Cerebellar nuclear complex (tissue), 1 donor: ENCODE measurements at places on chromosomes 13 and 19.

DNA sequence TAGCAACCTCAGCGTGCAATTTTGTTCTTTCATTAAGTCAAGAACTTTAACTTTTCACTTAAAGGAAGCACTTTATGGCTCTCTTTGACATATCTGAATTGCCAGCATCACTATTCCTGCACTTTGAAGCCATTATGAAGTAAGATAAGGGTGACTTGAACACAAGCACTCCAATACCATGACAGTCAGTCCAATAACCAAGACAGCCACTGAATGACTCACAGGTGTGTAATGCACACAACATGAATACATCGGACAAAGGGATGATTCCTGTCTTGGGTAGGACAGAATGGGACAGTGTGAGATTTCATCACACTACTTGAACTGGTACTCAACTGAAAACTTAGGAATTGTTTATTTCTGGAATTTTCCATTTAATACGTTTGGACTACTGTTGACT lies 233.7 kb upstream of the IPO5 start:
- no peak for DNase-seq

- no peak for DNase-seq
These were observed 9.4 kb upstream of the CYP4F22 start for GRCh38 chr19:15498910-15499309.

DNA sequence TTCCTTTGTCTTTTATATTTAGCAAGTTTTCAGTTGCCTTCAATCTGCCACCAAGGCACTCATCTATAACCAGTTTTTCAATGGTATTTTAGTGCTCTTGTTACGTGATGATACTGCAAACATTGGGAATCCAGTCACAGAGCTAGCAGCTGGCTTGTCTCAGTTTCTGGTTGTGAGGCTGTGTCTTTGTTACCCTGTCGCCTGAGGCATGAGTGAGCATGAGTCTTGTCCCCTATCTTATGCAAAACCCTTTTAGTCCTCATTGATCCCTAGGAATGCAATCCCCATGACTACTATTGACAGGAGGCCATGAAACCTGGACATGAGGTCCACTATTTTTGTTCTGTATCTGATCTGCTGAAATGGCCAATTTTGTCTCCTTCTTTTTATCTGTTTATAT lies 391.0 kb downstream of the LMO7 start:
- DNase-seq, result no peak

- DNase-seq, result no peak
These were observed 18.6 kb downstream of the DEDD2 start for GRCh38 chr19:42198676-42199439.

GRCh38 chr19:53927739-53928138 lies 18.7 kb downstream of the CACNG7 start:
- no peak for DNase-seq

GRCh38 chr19:13104360-13104847 lies 1.7 kb upstream of the LYL1 start:
- DNase-seq, result no peak

DNA sequence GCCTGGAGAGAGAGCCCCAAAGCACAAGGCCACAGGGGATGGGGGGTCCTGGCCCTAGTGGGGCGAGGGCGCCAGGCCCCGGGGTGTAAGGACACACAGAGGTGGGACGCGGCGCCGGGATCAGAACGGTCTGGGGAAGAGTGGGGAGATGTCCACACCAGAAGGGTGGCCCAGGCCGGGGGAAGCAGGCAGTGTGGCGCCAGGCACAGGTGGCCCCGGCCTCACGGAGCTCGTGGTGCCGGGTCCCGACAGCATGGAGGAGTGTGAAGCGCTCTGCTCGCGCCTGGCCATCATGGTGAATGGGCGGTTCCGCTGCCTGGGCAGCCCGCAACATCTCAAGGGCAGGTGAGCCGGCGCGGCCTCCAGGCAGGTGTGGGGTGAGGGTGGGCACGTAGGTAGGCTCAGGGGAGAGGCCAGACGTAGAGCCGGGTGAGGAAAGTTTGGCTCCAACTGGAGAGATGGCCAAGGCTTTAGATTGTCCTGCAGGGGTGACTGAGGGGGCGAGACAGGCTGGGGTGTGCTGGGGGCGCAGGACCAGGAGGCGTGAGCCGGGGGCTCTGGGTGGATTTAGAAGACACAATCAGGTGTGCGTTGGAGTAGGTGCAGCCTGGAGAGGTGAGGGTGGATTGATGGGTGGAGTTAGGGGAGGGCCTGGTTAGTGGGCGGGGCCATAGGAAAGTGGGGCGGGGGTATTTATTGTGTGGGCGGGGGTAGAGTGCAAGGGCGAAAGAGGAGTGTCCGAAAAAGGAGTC lies 2.9 kb upstream of the ARHGAP45 start:
- no peak for DNase-seq

DNA sequence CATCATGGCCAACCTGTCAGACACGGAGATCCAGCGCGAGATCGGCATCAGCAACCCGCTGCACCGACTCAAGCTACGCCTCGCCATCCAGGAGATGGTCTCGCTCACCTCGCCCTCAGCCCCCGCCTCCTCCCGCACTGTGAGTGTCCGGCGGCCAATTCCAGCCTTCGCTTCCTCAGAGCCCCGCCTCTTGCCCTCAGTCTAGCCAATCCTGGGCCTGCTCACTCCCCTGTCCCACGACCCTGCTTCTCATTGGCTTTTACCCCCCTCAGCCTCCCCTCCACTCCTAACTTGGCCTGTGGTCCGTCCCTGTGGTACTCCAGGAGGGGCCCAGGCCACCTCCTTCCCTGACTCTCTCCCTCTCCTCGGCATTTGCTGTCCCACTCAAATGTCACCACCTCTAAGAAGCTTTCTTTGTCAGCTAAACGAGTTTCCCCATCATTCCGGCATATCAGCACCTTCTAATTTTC lies 12.3 kb downstream of the HRC start:
- DNase-seq, result peak; percentile 92

DNA sequence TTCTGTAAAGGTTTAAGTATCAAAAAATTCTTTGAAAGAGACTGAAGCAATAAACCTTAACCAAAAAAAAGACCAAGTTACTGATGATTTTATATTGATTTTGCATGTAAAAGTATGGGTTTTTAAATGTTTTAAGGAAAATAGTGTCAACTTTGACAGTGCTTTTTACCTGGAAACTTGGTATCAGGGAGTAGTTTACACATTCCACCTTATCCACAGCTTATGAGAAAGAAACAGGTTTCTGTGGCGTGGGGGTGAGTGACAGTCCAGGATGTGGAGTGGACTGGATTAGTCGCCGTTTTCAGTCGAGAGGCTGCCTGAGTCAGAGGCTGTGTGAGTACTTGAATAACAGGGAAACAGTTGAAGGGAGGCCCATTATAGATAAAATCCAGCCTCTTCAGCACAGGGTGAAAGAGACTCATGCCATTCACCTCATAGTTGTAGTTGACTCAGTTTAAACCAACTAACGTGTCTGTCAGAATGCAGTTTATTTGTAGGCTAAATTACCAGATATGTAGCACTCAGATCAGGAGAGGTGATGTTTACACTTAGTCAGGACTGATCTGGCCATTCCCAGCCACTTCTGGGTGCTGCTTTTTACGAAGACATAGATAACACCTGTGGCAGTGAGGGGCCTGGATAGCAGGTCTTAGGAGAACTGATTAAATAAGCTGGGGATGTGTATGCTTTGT lies 595 bp upstream of the GPR183 start:
- no peak for DNase-seq

DNA sequence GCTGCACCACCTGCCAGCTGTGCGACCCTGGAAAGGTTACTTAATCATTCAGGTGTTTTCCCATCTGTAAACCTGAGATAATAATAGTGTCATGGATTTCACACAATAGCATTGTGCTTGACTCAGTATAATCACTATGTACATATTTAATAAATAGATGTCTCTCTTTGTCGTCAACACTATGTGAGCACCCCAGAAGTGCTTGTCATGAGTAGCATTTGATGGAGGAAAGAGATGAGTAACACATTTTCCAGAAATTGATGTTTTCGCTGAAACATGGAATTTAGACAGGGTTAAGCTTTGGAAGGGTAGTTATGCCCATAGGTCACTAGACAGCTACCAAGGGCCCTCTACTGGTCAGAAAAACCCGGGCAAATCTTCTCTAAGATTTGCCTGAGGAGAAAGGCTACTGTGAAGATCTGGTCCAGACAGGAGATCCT lies 9.5 kb upstream of the MBNL2 start:
- DNase-seq, result no peak

- peak; percentile 14 for DNase-seq
These were observed 231.8 kb downstream of the SHISA2 start for GRCh38 chr13:25819856-25820530.

DNA sequence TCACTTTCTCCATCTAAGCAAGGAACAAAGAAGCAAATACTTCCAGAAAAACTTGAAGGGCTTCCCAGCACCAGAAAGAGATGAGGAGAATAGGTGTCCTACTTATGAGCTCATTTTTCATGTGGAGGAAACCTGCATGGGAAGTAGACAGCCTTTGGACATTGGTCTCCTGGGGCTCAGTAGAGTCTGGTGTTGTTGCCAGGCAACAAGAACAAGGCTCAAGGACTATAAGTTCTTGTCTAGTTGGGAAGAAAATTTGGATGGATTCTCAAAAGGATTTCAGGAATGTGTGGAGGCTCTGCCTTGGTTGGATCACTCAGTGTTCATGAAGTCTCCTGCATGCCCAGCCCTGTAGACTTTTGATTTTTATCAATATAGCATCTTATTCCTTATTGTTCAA lies 84.5 kb downstream of the MBNL2 start:
- no peak for DNase-seq

GRCh38 chr19:2503521-2504109 lies 27.7 kb downstream of the GADD45B start:
- no peak for DNase-seq

DNA sequence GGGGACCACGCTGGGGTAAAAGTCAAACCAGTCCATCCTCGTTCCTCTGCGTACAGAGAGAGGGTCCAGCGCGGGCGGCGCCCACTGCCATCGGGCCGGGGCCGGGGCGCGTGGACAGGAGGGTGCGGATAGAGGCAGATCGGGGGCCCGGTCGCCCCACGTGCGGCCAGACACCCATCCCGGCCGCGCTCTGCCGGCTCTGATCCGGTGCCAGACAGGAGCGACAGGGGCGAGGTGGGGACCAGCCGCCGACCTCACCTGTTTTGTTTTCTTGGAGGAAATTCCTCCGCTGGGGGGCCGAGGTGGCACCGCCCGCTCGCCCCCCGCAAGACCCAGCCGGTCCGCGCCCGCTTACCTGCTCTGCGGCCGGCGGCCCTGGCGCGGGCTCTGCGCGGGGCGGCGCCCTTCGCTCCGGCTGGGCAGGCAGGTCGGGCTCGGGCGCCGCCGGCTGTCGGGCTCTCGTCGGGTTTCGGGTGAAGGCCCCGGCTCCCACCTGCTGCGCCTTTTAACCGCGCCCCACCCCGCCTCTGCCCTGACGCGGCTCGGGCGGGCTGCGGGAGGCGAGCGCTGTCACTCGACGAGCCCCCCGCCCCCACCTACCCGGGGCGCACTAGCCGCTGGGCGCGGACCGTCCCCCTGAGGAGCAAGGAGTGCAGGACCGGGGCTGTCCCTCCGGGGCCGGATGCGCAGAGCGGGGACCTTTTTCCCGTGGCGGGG lies at the start of gene GJB6:
Gene GJB6, minus strand, starts transcription at position 481 of the 717 bp plus-strand sequence. CDS start 8,839 bp downstream, outside the sequence.
- no peak for DNase-seq

DNA sequence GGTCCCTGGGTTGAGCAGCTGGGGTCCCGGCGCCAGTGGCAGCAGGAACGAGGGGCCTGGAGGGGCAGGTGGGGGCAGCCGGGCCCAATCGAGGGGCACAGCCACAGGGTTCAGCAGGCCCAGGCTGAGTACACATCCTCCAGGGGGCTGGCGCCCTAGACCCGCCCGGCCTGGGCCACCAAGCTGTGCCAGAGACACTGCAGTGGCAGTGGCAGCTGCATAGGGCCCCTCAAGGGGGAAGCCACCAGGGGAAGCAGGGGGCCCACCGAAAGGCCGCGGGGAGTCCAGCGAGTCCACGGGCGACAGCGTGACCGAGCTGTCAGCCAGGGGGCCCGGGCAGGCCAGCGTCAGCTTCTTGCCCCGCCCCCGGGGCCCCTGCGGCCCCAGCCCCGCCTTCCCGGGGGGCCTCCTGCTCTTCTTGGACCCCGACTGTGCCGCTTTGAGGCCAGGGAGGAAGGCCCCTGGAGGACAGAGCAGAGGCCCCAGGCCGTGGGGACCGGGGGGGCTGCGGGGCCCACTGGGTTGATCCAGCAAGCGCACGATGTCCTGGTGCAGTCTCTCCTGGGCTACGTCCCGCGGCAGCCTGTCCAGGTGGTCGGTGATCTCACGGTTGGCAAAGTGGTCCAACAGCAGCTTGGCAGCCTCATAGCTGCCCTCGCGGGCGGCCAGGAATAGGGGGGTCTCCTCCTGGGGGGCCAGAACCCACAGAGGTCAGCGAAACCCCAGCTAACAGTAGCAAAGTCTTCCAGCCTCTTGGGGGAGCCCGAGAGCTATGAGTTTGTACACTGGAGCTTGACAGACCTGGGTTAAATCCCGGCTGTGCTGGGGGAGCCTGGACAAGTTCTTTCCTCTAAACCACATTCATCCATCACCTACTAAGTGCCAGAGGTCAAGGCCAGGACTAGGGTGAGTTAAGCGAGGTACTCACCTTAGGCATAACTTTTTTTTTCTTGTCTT lies 39.5 kb downstream of the NOTCH3 start:
- DNase-seq, result no peak

DNA sequence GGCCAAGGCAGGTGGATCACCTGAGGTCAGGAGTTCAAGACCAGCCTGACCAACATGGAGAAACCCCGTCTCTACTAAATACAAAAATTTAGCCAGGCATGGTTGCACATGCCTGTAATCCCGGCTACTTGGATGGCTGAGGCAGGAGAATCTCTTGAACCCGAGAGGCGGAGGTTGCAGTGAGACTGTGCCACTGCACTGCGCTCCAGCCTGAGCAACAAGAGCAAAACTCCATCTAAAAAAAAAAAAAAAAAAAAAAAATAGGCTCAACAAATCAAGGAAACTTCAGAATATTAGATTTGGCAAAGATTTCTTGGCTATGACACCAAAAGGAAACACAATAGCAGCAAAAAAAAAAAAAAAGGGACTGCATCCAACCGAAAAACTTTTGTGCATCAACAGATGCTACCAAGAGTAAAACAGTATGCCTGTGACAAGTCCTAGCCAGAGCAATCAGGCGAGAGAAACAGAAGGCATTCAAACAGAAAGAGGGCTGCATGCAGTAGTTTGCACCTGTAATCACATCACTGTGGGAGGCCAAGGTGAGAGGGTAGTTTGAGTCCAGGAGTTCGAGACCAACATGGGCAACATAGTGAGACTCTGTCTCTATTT lies 23.8 kb downstream of the ZNF160 start:
- no peak for DNase-seq

- DNase-seq, result no peak
These were observed 36.3 kb downstream of the ELF1 start for GRCh38 chr13:40982772-40983171.
